NCI-H226 (cell line): ENCODE measurements at places on chromosomes 3 and 15.

DNA sequence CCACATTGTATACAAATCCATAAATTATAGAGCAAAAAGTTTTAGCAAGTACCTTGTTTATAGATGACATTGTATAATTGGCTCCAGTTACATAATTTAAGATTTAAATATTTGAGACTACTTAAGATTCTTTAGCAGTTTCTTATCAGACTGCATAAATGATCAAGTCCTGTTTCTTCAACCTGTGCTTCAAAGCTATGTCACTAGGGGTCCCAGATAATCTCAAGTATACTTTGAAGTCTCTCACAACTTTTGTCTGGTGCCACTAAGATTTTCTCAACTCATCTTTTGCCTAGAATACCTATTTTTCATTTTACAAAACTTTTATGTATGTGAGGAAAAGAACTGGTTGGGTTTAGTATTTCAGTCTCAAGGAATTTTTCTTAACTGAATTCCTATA is 205.5 kb downstream of the STAG1 start:
- no peak for DNase-seq

- DNase-seq: peak; percentile 100
Observed at GRCh38 chr15:70195587-70196305, 98.0 kb upstream of the TLE3 start.

GRCh38 chr3:40317061-40317855 is 7.8 kb downstream of the EIF1B start:
- peak; percentile 12 for DNase-seq

- peak; percentile 73 for DNase-seq
Observed at GRCh38 chr3:99637368-99638111, 854 bp upstream of the COL8A1 start.

- no peak for DNase-seq
Observed at GRCh38 chr3:155465664-155466063, 172.2 kb upstream of the STRIT1 start.
